ENCODE measurements at places on chromosomes 7 and 10.

DNA sequence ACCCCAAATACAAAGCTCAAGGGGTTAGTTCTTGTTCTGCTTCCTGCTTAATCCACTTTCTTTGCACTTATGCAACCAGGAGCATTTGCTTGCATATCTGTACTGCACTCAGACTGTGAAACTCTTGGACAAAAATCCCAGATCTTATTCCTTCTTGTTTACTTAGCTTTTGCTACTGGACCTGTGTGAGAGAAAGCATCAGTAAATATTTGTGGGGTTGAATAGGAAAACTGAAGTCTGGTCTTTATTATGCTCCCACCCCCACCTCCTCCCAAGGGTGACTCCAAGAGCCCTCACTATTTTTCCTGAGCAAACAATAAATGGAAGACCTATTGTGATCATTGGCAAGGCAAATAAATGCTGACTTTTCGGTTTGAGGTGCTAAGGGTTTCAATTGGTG, 57.1 kb upstream of the VSTM2A start:
- no peak for DNase-seq

GRCh38 chr10:47031211-47031900, 120.1 kb downstream of the PTPN20 start:
- peak; percentile 54 for DNase-seq

GRCh38 chr10:44186150-44186549, 198.7 kb downstream of the CXCL12 start:
- peak; percentile 53 for DNase-seq

- no peak for DNase-seq
Measured at GRCh38 chr10:132776821-132777220, 9.1 kb downstream of the NKX6-2 start.

GRCh38 chr10:64546073-64546472, 1024.9 kb downstream of the REEP3 start:
- DNase-seq, result no peak

DNA sequence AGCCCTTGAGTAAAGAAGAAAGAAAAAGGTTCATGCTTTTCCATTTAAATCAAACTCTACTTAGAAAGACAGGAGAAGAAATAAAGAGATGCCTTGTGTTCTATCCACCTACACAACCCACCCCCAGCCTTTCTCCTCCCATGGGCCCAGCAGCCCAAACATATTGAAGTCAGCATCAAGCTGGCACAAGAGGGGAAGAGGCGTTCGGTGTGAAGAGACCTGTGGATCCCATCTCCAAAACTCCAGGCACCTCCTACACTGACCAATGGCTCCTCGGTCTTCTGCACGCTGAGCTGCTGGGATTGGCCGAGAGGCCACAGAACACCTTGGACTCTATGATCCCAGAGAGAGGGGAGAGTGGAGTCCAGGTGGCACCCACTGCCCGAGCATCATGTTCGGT, 66.0 kb upstream of the CELF2 start:
- no peak for DNase-seq

- DNase-seq, result no peak
Measured at GRCh38 chr7:132435016-132435990, 141.0 kb downstream of the PLXNA4 start.

DNA sequence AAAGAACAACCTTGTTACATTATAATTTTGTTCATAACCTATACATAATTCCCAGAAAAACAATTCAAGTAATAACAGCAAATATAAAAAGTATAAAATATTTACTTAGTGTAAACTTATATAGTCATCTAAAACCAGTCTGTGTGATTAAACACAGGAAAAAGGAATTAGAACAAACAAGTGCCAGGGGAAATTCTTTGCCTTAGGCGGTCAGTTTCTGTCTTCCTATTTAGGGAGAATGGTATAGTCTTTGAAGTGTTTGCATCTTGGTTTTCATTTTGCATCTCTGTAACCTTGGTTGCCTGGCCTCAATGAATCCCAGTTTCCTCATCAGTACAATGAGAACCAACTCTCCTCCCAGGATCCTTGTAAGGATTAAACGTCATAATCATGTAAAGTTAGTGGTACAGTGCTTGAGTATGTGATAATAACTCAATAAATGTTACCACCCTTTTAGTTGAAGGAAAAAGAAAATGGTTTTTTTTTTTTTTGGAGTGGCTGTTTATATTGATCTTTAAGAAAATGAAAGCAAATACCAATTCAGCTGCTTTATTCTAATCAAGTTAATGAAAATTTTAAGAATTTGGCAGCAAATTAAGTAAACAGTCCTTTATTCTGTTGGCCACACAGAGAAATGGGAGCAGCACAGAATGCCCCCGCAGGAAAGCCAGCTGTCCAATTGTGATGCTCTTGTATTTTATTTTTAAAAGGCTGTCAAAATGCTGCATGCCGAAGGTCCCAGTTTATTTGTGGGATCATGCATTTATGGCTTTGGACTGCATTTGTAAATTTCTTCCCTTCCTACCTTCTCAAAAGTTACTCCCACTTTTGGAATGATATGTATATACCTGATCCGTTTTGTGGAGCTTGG, 61.8 kb downstream of the SHH start:
- DNase-seq, result no peak

- DNase-seq, result no peak
Measured at GRCh38 chr10:101903827-101904550, 60.4 kb upstream of the KCNIP2 start.

DNA sequence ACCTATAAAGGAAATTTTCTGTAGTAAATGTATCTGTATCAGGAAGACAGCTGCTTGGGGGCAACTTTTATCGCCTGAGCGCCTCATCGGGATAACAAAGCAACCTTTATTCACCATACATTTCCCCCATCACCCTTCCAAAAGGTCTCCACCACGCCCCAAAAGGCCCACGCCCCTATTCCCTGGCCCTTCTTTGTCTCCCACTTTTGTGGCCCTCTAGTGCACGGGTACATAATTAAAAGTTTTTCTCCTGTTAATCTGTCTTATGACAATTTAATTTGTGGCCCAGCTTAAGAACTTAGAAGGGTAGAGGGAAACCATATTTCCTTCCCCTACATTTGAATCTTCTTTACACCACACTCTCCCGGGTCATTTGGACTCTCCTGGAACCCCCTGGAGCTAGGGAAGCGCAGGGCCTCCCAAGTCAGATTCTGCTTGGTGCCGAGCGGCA, 625 bp downstream of the RP9 start:
- no peak for DNase-seq

- DNase-seq, result no peak
Measured at GRCh38 chr10:75398692-75399460, 2.7 kb downstream of the ZNF503 start.

GRCh38 chr7:86955895-86956503, 103.5 kb downstream of the ELAPOR2 start:
- DNase-seq, result no peak

- DNase-seq, result peak; percentile 3
Measured at GRCh38 chr10:51786016-51786683, 86.8 kb upstream of the CSTF2T start.

DNA sequence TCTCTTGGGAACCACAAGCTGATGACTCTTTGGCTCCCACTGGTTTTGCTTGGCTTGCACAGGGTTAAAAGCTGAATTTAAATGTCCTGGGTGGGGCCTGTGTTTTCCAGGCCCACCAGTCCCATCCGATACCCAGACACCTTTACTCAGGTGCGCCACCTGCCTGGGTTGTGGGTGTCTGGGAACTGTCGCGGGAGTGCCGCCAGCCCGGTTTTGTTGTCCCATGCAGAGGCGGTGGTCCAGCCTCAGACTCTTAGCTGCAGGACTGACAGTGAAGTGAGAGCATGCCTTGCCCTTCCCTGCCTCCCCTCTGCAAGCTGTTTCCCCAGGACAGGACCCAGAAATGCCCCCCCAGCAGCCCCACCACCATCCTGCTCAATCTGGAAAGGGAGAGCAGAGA, 255.6 kb upstream of the ZNF32 start:
- DNase-seq, result no peak

- DNase-seq, result peak; percentile 65
Measured at GRCh38 chr10:51244748-51245490, 170.6 kb downstream of the PRKG1 start.

- DNase-seq, result peak; percentile 92
Measured at GRCh38 chr7:22094413-22095342, 149.0 kb upstream of the CDCA7L start.

DNA sequence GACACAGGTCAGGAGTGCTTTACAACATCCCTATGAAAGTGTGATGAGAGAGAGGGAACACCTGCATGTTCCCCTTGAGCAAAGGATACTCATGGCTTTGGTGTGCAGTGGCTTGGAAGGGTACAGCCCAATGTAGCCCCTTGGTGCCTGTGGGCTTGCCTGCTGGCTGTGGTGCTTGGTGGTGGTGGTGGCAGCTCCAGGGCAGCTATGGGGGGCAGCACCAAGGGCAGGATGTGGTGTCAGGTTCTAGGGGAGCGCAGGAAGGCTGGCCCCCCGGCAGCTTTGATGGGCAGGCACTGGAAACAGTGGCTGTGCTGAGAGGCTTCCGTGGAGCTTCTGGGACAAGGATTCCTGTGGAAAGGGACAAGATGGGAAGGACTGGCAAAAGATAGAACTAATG, 464.0 kb upstream of the ZMIZ1 start:
- no peak for DNase-seq

GRCh38 chr10:34520084-34520483, 295.0 kb downstream of the PARD3 start:
- no peak for DNase-seq

- DNase-seq, result no peak
Measured at GRCh38 chr10:128044961-128045832, 81.0 kb downstream of the MKI67 start.

GRCh38 chr7:45138433-45139267, 18.9 kb upstream of the RAMP3 start:
- no peak for DNase-seq

DNA sequence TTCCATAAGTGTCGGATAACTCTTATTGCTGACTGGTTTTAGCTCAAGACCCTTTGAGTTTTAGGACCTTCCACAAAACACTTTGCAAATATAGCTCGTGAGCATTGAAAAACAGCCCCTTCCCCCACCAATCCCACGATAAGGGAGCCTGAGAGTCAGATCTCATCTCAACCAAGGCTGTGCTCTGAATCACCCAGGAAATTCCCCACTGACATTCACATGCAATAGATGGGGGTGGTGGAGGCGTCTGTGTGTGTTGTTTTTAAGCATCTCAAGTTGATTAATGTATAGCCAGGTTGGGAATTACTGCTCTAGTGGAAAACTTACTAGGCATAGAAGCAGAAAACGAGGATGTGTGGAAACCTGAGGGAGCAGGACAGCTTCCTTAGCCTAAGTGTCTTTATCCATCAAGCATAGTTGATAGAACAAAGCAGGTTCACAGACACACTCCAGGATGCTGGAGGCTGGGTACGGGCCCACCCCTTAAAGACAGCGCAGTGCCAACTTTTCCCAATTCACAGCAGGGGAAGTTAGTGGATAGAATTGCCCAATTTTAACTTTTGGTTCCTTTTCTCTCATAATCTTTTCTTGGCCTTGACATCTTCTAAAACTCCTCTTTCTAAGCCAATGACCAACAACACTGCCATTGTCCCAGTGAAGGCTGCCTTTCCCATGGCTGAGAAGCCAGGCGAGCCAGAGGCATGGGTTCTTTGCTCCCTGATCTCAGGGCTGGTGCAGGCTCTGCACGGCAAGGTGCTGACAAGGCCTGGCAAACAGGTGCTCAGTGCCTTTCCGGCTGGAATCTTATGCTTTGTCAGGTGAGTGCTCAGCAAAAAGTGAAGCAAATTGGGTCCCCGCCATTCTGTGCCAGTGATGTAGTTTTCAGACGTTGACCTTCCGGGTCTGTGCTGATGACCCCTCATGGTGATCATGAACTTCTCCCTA, 98.5 kb upstream of the INSIG1 start:
- DNase-seq, result peak; percentile 23

DNA sequence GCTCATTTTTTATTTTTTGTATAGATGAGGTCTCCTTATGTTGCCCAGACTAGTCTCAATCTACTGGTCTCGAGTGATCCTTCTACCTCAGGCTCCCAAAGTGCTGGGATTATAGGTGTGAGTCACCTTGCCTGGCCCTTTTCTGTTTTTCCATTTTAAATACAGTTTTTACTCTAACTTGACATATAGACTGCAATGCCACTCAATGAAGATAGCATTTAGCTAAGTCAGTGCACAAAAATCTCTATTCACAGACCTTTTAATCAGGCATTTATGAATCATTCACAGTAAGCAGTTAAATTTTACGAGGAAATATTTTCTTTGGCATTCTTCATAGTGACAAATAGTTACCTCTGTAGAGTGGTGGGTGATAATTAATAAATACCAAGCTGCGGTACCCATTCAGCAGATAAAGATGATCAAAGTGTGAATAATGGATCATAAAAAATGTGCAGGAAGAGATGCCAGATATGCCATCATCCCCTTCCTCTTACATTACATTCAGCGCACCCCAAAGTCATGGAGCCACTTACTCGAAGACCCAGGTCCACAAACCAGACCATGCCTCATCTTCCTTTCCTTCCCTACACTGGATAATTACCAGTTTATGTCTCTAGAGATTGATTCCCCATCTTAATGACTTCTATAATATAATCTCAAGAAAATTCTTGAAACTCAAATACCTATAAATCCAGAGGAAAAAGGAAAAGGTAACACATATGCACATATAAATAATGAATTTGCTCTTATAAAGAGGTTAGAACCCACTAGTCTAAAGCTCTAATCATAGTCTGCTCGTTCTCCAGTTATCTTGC, 56.0 kb downstream of the UBE2H start:
- no peak for DNase-seq

- no peak for DNase-seq
Measured at GRCh38 chr7:84780158-84781124, 406.4 kb downstream of the SEMA3D start.

- DNase-seq, result no peak
Measured at GRCh38 chr10:93404048-93404354, 78.1 kb downstream of the MYOF start.

DNA sequence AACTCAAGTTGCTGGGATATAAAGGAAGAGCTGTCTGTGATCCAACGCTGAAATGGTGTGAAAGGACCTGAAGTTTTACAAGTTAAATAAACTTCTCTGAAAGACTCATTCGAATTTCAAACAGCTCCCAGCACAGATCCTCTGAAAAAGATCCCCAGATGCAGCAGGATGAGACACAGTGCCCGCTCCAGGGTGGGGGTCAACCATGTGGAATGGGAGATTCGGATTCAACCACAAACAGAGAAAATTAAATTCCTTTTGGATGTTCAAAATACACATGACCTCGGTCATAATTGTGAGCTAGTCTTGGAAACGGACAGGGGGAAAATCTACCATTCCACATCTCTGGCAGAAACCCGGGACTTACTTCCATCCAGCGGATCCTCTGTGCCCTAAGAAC, 119.6 kb downstream of the PRKAG2 start:
- DNase-seq, result peak; percentile 56

DNA sequence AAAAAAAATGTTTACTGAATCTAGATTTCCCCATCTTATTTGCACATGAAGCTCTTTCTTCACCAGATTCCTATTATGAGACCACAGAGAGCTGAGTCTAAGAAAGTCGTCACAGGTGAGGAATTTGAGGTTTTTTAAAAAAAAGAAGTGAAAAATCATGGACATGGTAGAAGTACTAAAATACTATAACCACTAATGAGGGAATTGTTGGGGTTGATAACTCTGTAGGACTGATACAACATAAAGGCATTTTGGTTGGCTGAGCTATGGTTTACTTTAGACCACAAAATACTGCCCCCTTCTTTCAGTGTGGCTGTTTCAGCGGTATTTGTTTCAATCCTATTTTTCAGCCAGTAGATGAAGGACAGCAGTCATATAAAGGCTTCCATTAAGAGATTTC, 1111.3 kb downstream of the TYW1 start:
- peak; percentile 18 for DNase-seq

GRCh38 chr7:128911423-128912031, 1.0 kb upstream of the KCP start:
- no peak for DNase-seq

- DNase-seq, result no peak
Measured at GRCh38 chr7:84040355-84040754, 154.2 kb downstream of the SEMA3A start.
